ENCODE measurements at places on chromosomes 7 and 10.

DNA sequence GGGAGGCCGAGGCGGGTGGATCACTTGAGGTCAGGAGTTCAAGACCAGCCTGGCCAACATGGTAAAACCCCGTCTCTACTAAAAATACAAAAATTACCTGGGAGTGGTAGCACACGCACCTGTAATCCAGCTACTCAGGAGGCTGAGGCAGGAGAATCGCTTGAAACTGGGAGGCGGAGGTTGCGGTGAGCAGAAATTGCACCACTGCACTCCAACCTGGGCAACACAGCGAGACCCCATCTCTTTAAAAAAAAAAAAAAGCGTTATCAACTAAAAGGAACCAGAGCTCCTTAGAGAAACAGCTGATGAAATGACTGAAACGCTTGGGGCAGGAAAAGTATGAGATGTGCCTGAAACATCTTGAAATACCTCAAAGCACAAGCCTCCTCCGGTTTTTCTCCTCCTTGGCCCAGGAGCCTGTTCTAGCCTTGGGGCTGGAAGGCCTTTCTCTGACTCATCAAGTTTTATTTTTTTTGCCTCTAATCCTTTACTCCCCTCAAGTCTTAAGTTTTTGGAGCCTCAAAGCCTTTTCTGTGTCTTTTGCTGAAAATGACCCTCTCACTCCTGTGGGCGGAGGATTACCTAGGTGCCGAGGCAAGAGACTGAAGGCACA, 2.6 kb upstream of the METTL27 start:
- DNase-seq: no peak

DNA sequence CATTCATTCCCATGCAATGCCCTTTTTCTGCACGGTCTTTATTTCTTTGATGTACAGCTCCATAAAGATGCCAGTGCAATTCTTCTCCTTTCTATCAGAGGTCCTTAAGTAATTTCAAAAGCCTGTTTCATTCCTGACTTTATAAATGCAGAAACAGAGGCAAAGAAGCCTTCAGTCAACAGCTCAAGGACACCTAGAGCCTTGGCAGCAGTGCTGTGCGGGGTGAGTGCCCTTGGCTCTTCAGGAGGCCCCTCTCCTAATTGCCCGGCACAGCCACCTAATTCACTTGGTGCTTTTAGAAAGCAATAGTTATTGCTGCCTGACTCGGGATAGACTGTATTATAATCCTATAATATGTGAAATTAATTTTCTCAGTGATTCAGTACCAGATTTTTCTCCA, 169.6 kb upstream of the KLF6 start:
- DNase-seq: no peak

- no peak for DNase-seq
These were observed 5.9 kb downstream of the TSPAN33 start for GRCh38 chr7:129150199-129150996.

DNA sequence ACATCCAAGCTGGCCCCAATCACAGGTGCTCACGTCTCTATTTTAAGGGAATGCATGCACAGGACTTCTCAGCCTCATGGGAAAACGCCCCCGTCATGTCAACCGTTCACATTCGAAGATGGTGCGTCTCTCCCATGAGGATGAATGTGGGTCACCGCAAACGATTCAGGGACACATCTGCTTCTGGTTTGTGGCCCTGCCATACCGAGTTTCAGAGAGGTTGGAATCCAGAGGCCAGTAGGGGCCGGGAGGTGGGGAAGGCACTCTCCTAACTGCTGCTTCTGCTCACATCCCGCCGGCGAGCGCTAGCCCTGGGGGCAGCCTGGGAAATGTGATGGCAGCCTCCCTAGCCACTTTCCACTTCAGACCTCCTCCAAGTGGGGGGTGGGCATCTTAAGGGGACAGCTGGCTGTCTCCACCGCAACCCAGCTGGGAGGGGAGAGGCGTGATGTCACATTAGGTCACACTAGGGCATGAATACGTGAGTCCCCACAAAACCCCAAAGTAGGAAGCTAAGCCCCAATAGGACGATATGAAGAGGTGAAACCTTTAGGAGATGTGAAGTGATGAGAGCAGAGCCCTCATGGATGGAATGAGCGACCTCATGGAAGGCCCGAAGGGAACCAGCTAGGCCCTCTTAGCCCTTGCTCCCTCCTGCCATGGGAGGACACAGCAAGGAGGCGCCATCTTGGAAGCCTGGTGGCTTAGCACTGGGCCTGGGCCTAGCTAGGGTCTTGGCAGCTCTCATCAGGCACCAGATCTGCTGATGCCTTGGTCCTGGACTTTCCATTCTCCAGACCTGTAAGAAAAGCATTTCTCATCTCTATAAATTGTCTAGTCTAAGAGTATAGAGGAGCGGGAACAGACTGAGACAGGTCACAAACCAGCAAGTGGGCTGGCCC, 107.8 kb downstream of the TCERG1L start:
- DNase-seq: no peak

GRCh38 chr7:17983221-17984062, 43.1 kb upstream of the SNX13 start:
- no peak for DNase-seq

DNA sequence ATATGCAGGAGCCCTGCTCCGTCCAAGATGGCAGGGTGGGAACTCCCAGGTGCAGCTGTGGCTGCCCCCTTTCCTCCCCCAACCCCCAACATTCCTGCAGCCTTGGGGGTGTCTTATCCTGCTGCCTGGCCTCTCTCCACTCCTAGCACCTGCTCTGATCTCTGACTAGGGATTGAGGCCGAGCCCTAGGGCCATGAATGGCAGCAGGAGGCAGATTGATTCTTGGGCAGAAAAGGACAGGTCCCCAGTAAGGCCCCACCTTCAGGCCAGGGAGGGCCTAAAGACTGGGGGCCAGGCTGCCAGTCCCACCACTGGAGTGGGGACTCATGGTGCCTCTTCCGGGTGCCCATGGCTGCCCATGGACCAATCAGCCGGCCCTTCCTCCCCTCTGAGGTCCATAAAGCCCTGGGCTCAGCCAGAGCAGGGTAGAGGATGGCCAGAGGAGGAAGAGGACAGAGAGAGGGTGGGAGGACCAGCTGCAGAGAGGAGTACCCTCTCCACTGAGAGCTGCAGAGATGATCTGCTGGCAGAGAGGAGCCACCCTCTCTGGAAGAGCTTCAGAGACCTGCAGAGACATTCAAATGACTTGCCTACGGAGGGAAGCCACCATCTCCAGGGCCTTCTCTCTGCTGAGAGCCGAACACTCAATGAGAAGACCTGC, 8.3 kb upstream of the COA1 start:
- no peak for DNase-seq

GRCh38 chr7:150992833-150993302, 2.1 kb downstream of the NOS3 start:
- peak; percentile 84 for DNase-seq

DNA sequence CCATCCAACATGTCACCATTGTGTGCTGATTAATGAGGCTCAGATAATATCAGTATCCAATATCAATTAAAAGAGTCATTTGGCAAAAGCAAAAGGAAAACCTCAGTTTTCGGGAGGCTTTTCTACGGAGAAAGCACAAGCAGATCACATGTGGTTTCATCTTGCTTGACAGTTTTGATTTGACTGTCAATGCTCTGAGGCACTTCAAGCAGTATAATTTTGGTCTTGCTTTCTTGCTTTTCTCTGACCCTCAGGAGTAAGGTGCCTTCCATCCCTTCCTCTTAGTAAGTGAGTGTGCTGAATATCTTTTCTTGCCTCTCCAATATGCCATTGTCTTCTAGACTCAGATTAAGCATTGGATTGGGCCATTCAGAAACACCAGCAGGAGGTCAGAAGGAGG, 115.5 kb upstream of the CALCR start:
- DNase-seq: no peak

GRCh38 chr7:127887631-127888030, 143.6 kb downstream of the LRRC4 start:
- no peak for DNase-seq

DNA sequence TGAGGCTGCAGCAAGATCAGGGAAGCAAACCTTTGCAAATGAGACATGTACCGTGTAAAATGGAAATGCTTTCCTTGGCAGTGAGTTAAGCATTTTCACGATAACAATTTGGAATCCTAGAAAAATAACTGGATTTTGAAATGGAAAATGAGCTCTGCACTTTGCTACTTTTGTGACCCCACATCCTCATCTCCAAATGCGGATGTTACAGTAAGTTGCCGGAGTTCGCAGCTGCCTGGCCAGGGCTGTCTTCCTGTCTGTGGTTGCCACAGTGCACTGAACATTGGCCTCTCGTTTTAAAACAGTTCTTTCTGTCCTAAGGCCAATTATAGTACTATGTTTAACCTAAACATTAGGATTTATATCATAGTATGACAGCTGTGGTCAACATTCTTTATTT, 136.2 kb upstream of the FZD8 start:
- peak; percentile 16 for DNase-seq

GRCh38 chr10:24287559-24288195, 78.7 kb downstream of the KIAA1217 start:
- DNase-seq: no peak

DNA sequence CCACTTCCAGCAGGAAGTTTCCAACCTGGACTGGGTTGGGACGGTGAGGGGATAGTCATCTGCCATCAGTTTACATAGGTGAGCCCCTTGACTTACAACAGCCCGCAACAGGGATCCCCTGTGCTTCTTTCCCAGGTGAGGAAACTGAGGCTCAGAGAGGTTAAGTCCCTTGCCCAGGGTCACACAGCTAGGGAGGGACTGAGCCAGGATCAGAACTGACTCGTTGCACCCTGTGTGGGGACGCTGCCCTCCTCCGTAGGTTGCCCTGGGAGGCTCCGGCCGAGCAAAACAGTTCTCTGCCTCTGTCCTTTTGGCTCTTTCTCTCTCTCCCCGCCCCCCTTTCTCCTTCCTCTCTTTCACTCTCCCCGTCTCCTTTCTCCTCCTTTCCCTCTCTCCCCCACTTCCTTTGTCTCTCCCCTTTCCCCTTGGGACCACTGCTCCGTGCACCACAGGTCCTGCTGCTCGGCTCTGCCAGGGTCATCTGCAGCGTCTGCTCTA, 117.4 kb upstream of the PPIF start:
- no peak for DNase-seq

DNA sequence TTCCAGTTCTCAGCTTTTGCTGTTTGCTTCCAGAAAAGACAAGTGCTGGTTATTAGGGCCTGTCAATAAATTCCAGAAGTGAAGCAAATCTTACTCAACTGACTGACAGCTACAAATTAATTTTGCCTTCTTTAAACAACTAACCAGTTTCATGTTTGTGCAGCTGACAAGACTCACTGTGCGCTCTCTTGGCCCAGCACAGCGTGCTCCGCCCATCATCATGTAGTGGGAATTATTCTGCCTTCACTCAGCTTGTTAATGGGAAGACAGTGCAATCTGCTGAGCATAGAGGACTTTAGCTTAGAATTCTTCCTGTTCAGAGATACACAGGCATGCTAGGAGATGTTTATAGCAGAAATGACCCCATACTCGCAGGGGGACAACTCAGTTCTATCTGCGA, 808.9 kb downstream of the CCSER2 start:
- DNase-seq: no peak

DNA sequence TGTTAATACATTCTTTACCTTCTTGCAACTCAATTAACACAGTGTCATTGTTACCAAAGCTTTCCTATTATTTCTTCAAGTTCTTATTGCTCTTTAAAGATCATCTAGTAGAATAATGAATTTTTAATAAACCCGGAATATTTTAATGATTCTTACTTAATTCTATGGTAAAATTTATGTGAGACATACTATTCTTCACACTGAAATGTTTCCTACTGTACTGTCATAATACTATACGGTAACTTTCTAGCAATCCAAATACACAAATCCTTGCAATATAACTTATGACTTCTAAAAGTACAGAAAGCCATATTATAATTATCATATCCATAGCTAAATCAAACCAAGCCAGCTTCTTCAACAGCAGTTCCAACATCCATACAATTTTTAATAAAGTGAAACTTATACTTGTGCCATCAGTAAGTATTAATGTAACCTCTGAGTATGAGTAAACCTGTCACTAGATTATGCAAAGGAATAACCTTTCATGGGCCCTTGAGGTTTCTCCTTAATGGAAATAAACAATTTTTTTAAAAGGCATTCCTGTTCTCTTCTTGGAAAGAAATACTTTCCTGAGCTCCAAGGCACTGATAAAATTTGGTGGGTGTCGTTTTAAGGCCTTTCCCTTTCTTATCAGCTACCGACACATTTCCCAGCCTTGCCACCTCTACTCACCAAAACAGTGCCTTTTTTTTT, 87.4 kb downstream of the IMMP2L start:
- peak; percentile 54 for DNase-seq

DNA sequence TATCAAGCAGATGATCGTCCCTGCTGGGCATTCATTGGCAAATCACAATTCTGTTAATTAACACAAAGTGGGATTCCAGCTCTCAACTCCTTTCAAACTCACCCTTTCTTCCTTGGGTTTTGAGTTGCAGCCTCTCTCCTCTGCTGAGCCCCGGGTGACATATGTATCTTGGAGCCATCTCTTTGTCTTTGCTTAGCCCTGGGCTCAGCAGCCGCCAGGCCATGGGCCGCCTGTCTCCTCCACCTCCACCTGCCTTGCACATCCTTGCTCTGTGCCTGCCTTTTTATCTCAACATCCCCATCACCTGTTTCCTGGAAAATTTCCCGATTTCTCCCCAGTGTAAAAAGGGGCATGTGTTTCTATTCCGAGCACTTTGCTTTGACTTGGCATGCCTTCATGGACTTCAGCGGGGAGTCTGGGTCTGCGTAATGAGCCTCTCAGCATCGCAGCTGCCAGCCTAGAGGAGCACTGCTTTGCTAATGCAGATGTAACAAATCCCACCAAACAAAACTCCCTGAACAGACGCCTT, 141.3 kb upstream of the AGK start:
- no peak for DNase-seq

- peak; percentile 59 for DNase-seq
These were observed 62.9 kb upstream of the PRR15 start for GRCh38 chr7:29500719-29501118.

GRCh38 chr10:59346321-59346720, 16.0 kb downstream of the FAM13C start:
- DNase-seq: no peak

- peak; percentile 97 for DNase-seq
These were observed 84.1 kb downstream of the PTPRE start for GRCh38 chr10:127990846-127991542.

DNA sequence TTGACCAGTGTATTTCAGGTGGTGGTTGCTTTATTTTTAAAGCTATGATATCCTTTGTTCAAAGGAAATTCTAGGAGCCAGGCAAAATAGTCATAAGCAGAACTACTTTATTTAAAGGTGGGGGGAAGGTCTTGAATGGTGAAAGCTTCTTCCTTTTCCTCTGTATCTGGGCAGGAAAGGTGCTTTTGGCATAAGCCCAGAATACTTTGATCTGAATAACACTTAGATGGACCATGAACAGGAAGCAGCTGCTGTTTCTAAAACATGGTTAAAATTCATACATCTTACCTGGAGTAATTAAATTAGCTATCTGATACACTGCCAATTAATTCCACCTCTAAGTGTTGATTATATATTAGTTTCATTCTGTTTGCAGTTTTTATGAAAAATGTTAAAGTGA, 13.3 kb downstream of the ZNF804B start:
- peak; percentile 7 for DNase-seq

- DNase-seq: no peak
These were observed 8.3 kb upstream of the TMEM168 start for GRCh38 chr7:112798274-112799159.

DNA sequence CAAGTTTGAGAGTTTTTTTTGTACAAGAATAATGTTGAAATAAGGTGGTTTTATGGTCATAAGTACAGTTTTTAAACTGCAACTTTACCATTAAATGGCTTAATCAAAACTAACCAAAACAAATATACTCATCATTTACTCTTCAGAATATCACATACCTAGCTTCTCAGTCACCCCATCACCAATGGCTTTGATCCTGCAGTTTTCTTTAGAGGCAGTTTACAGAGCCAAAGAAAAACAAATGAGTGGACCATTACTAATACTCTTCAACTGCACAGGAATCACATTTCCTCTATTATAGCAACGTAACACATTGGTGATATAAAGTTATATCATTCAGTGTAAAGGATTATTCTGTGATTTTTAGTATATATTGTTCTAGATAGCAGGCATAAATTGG, 576.1 kb upstream of the LRRTM3 start:
- no peak for DNase-seq
